ENCODE measurements at places on chromosomes 7 and 10. TPM values are rescaled to one million over a fixed set of nuclear protein-coding genes. Genes with fewer than 3 reads are reported as not detected.

LIPA gene
- 60.3 TPM for total RNA-seq

LOXL4 gene
- 1.3 TPM for total RNA-seq

RADIL gene
- total RNA-seq, result 1.6 TPM

TRPV5 gene
- not detected for total RNA-seq

IFIT2 gene
- 4.9 TPM for total RNA-seq

CCDC201 gene
- not detected for total RNA-seq

DKK1 gene
- 341 TPM for total RNA-seq

HOXA13 gene
- 1.9 TPM for total RNA-seq

NEUROG3 gene
- total RNA-seq, result not detected

LEP gene
- total RNA-seq, result not detected

PNLIP gene
- not detected for total RNA-seq
